Stimulated activated CD4-positive, alpha-beta T cell treated with anti-CD3 and anti-CD28 coated beads, Interleukin-1b, Interleukin-23, amount 100 ng/mL, for 1 hour (primary cell): ENCODE measurements at places on chromosomes 4 and X.

GRCh38 chr4:8643986-8644385 lies 51.4 kb downstream of the CPZ start:
- DNase-seq, result no peak

DNA sequence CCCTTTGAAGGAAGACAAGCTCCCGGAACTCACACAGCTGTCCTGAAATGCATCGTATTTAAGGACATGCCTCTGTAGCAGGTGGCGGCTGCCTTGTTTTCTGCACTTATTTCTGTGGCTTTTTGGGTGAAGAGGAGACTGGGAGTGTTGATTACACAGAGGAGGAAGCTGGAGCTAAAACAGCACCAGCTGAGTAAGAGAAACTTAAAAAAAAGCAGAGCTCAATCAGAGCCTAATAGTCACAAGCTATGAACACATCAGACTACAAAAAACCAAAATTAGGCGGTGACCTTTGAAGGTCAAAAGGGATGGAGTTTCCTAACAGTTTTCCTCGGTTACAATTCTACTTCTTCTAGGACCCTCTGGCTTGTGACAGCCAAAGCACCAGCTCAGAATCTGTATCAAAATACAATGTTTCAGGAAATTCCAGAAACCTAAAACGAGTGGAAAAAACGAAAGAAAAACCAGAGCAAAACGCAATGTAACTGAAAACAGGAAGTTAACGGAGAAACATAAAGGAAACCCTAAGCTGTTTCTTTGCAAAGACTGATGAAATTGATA lies 13.5 kb downstream of the PRKX start:
- DNase-seq, result no peak

GRCh38 chrX:133482056-133482952 lies 67.0 kb upstream of the GPC4 start:
- no peak for DNase-seq

GRCh38 chr4:86835677-86836076 lies 13.5 kb downstream of the SLC10A6 start:
- DNase-seq, result no peak

DNA sequence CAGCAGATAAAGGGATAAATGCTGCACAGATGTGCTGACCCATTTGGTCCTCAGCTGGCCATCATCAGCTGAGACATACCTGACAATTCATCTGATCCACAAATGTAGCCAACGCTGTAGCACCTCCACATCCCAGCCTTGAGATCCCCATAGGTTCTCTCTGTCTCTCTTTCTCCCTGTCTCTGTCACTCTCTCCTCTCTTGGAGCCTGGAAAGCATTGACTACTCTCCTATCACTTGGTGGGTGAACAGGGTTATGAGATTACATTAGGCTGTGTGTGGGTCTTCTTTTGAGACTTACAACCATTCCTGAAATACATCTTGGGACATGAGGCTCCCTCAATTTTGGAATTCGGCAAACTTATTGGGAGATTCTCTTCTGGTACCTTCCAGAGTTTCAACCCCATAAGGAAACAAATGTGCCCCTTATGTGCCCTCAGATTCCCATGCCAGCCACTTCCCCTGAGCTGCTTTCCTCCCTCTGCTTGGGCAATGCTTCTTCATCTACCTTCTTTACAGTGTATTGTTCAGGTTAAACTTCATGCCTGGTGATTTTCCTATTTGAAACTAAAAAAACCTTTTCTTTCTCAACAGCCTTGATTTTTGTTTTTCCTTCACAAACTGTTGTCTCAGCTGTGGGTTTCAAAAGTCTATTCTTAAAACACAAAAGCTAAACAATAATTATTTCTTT lies 29.1 kb upstream of the FGF2 start:
- DNase-seq, result no peak

GRCh38 chrX:77442728-77443127 lies 4.5 kb upstream of the FGF16 start:
- no peak for DNase-seq

GRCh38 chrX:41875142-41875541 lies 48.2 kb downstream of the CASK start:
- DNase-seq, result no peak

DNA sequence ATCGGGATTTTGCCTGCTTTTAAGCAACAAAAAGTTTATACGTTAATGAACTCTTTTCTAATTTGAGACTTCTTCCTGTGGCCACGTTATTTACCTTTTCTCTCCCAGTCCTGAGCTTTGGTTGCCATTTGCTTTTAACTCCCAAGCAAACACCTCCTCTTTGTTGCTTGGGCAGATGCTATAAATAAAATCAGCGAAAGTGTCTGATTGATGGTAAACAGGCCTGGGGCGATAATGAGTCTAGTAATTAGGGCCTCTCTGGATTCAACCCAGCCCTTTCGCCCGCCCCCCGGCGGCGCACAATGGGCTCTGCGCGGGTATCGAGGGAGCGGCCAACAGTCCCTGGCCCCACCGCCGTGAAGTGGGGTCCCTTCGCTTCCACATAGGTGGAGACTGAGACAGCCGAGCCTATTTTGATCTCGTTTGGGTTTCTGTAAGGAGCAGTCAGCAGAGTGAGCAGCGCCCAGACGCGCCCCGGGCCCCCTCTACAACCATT lies 790 bp downstream of the CLGN start:
- DNase-seq, result no peak

- no peak for DNase-seq
Observed at GRCh38 chr4:59387759-59388758, 1812.1 kb upstream of the ADGRL3 start.

GRCh38 chrX:39601231-39602177 lies 496.3 kb downstream of the BCOR start:
- DNase-seq, result no peak

GRCh38 chrX:103549916-103550315 lies 30.6 kb upstream of the RAB40A start:
- DNase-seq, result no peak

- DNase-seq, result no peak
Observed at GRCh38 chrX:149497626-149498025, 7.5 kb downstream of the IDS start.

DNA sequence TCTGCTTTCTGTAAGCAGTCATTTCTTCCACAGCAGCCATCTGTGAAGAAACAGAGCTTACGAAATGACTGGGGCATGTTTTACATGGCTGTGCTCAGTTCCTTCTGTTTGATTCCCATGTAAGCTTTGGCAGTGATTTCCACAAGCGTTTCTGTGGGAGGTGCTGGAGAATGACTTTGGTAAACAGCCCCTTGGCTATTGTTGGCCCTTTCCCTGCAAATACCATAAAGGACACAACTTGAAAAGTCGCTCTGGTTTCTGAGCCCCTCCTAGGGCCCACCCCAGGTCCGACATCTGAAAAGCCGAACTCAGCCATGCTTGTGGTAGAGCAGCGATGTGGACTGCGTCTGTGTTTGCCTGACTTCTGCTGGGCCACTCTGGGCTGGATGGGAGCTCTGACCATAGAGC lies 3.7 kb downstream of the LIMCH1 start:
- no peak for DNase-seq

GRCh38 chrX:21989384-21989783 lies 42.7 kb upstream of the PHEX start:
- DNase-seq, result no peak

- no peak for DNase-seq
Observed at GRCh38 chrX:131783555-131784308, 239.4 kb upstream of the STK26 start.

DNA sequence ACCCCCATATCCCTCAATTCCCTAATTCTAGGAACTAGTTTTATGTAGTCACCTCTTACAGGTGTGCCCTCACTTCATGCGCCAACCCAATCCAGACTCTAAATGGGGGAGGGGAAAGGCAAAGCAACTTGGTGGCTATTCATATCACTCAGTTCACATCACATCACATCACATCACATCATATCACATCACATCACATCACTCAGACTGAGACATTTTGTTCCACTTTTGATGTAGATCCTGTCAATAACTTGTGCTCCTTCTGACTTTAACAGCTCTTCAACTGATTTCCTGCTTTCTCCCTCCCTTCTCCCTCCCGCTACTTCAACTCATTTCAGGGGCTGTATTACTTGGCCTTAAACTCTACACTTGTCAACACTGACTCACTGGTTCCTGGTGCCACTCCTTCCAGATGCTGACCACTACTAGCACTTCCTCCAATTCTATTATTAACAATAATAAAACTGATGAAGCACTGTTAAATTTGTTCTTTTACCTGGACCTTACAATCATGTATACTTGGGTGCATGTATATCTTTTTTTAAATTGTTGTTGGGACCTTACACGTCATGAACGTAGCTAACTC lies 29.1 kb upstream of the PLS3 start:
- DNase-seq, result no peak

DNA sequence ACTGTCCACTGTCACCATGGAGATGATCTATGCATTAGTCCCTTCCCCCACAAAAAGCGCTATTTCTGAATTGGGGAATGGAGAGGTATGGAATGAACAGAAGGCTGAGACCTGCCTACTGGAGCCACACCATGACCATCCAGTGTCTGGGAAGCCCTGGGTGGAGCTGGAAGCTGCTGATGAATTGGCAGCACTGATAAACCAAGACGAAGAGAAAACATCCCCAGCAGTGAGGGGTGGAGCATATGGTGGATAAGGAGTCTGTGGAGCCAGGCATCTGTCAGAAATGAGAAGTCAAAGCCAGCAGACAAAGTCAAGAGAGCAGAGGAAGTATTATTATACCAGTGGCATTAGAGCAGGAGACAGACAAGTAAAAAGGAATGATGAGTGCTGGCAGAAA lies 13.2 kb downstream of the CC2D2A start:
- no peak for DNase-seq

- no peak for DNase-seq
Observed at GRCh38 chr4:125594056-125594602, 279.4 kb downstream of the FAT4 start.

DNA sequence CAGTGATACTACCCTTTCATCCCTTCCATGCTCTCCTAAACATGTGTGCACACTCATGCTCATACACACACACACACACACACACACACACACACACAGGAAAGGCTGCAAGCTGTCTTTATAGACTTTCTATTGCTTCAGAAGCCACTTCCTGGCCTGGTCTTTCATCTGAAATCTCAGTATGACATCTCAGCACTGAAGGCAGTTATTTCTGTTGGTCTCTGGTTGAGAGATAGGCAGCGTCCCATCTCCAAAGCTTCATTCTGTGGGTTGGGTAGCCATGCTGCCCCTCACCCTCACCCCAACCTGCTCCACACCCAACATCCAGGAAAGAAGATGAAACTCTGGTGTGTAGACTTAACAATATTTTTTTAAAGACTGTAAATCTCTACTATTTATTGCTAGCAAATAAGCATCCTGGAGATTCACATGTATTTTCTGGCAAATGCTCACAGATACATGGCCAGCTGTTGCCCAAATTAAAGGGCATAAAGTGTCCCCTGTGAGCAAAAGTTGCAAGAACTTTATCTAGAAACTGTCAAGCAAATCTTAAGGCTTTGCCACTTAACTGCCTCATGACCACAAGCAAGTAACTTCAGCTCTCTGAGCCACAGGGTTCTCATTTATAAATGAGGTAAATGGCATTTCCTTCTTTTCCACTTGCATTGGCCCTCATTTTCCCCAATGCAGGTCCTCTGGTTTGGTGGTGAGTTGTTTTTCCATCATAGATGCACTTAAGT lies 189.8 kb upstream of the AFF2 start:
- DNase-seq, result peak; percentile 2

GRCh38 chrX:24963823-24964222 lies 51.9 kb downstream of the ARX start:
- no peak for DNase-seq

- DNase-seq, result no peak
Observed at GRCh38 chrX:320126-320783, 1.7 kb upstream of the GTPBP6 start.

DNA sequence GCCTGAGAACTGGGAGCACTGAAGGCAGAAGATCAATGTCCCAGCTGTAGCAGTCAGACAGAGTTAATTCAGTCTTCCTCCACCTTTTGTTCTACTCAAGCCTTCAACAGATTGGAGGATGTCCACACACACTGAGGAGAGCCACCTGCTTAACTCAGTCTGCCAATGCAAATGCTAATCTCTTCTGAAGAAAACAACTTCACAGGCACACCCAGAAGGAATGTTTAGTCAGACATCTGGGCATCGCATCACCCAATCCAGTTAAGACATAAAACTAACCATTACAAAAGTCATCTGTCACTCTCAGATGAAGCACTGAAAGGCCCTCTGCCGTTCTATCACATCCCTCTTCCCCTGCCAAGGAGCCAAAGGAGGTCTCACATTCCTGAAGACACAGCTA lies 173.7 kb downstream of the CENPC start:
- DNase-seq, result no peak

- DNase-seq, result no peak
Observed at GRCh38 chr4:144818136-144818535, 172.2 kb downstream of the HHIP start.

- no peak for DNase-seq
Observed at GRCh38 chrX:8748855-8749254, 16.9 kb upstream of the ANOS1 start.

- DNase-seq, result no peak
Observed at GRCh38 chr4:16265820-16266219, 39.5 kb upstream of the TAPT1 start.

GRCh38 chrX:152925835-152926234 lies 28.0 kb downstream of the ZNF185 start:
- DNase-seq, result no peak

DNA sequence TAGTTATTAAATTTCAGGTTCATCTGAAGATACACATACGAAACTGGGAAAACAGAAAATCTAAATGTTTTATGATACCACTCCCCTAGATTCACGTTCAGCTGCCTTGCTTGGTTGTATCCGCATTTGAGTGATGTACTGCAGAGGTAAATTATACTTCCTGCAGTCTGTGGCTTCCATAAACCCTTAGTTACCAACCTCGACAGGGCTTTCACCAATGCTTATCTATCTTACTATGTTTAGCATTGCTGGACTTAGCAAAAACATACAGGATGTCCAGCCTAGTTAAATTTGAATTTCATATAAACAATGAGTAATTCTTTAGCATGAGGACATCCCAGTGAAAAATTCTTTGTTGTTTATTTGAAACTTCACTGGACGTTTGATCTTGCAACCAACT lies 108.8 kb downstream of the TMA16 start:
- no peak for DNase-seq

GRCh38 chrX:154441984-154442707 lies 1.8 kb upstream of the FAM50A start:
- DNase-seq, result no peak

GRCh38 chr4:82774711-82775171 lies 23.9 kb downstream of the SCD5 start:
- no peak for DNase-seq

GRCh38 chr4:26356081-26356501 lies 35.3 kb downstream of the RBPJ start:
- DNase-seq, result no peak

DNA sequence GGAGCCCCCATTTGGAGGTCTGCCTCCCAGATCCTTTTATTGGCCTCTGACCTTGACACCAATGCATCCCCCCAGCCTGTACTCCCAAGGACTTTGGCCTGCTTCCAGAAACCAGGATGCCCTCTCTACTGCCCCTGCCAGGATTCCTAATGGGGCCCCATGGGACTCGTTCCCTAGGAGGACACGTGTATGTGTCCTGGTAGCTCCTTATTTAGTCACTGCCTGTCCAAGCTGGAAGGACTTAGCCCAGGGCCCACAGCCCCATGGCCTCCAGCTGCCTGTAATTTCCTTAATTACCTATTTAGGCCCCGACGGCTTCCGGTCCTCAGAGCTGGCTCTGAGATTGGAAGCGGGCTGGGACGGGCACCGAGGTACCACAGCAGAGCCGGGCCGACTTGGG lies 9.4 kb downstream of the ATP2B3 start:
- no peak for DNase-seq

GRCh38 chrX:152926279-152926678 lies 28.4 kb downstream of the ZNF185 start:
- no peak for DNase-seq

GRCh38 chr4:123783151-123783790 lies 386.7 kb downstream of the SPRY1 start:
- no peak for DNase-seq
